ENCODE measurements at places on chromosomes 3 and 15. TPM values are rescaled to one million over a fixed set of nuclear protein-coding genes. Genes with fewer than 3 reads are reported as not detected.

DNA sequence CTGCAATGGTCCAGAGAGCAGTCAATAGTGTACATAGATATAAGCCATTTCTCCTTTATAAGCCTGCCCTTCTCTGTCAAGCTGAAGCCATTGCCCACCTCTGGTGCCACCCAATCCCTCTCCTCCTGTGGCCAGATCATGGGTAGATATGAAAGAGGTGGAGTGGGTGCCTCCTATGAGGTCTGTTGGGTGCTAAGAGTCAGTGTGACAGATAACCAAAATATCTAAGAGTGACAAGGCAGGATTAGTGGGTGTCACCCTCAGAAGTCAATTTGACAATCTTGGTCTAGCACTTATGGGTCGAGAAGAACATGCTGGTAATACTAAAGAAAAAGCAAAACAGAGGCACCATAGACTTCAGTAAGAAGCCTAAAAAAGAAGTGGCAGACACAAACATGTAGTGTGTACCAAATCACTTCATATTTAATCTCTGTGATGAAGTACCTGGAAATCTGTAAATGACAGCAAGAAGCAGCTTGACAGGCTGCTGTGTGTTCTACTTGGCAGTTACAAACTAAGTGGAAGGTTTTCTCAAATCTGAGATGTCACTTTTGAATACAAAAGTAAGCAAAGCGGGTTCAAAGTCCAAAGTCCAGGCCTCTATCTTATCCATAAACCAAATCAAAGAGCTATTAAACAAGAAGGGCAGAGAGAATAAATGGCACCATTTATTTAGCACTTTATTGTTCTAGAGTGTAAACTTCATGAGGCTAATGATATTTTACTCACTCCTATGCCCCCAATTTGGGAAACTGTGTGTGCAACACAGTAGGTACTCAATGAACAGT, 118.9 kb upstream of the EOMES start:
- no peaks in the 10 kb centered on the region for H3K27me3 ChIP-seq
- no peaks in the 10 kb centered on the region for H3K36me3 ChIP-seq
- no peaks in the 10 kb centered on the region for H3K4me1 ChIP-seq
- H3K4me3 ChIP-seq, result no peak overlapping the region

DNA sequence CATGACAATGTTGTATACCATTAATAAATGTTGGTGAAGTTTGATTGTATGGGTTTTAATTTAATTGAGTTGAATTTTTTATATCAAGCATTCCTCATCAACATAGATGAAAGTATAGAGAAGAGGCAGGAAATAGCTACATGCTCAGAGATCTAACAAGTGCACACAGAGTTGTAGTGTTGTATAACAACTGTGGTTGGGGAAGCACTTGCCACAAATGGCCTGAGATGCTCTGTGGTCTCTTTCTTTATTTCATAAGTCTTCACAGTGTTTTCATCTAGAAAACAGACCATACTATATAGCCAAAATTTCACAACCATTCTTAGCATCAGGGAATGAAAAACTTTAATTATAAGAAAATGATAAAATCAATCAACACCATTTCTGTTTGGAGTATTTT, 682.6 kb upstream of the NECTIN3 start:
- H3K4me3 ChIP-seq, result no peak overlapping the region
- no peak overlapping the region for H3K27ac ChIP-seq
- no peaks in the 10 kb centered on the region for H3K36me3 ChIP-seq
- no peak for DNase-seq
- no peaks in the 10 kb centered on the region for H3K27me3 ChIP-seq

DNA sequence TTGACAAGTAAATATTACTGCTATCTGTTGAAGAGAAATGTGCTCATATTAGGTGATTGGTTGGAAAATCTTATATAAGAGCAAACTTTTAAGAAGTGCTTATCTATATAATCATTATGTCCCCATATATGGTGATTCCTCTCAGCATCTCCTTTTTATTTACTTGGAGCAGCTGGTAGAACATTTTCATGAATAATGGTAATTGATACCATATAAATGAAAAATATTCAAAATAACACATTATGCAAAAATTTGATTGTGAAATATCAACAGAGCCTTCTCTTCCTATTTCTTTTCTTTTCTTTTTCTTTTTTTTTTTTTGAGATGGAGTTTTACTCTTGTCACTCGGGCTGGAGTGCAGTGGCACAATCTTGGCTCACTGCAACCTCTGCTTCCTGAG, 56.2 kb downstream of the ROBO2 start:
- no peaks in the 10 kb centered on the region for H3K27me3 ChIP-seq
- H3K4me3 ChIP-seq, result no peak overlapping the region
- no peak overlapping the region for H3K27ac ChIP-seq
- no peaks in the 10 kb centered on the region for H3K4me1 ChIP-seq
- no peak for DNase-seq
- H3K36me3 ChIP-seq, result no peaks in the 10 kb centered on the region

- no peak overlapping the region for H3K27ac ChIP-seq
- H3K36me3 ChIP-seq, result no peaks in the 10 kb centered on the region
- no peak overlapping the region for H3K4me3 ChIP-seq
These were observed 106.0 kb upstream of the LRIG1 start for GRCh38 chr3:66606868-66607267.

DNA sequence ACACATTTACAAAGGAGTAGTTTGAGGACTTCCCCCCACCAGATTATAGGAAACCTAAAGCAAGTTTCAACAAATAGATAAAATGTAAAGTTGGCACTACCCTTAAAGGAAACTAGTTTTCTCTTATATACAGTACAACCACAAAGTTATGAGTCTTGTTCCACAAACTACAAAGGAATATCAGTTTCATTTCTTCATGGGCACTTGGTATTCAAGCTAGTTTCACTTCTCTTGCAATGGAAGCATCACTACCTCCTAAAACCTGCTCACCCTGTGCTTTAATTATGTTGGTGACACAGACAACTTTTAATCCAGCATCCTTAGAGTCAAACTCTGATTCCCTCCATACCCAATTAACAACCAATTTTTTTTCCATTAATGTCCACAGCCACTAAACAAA, 707.0 kb downstream of the ROBO2 start:
- no peaks in the 10 kb centered on the region for H3K27me3 ChIP-seq
- H3K4me3 ChIP-seq, result no peak overlapping the region
- no peaks in the 10 kb centered on the region for H3K36me3 ChIP-seq
- DNase-seq, result no peak
- H3K4me1 ChIP-seq, result no peaks in the 10 kb centered on the region

DNA sequence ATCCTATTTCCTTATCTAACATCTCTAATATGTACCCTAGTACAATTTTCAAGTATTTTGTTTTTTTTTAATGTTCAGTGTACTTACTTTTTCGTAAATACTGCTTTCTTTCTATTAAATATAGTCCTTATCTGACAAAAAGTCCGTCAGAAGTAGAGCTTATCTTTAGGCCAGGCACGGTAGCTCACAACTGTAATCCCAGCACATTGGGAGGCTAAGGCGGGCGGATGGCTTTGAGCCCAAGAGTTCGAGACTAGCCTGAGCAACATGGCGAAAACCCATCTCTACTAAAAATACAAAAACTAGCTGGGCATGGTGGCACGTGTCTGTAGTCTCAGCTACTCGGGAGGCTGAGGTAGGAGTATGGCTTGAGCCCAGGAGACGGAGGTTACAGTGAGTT, 41.1 kb downstream of the USP3 start:
- peaks cover 13% of the 10 kb centered on the region for H3K4me1 ChIP-seq
- H3K27ac ChIP-seq, result no peak overlapping the region
- no peak for DNase-seq
- H3K27me3 ChIP-seq, result no peaks in the 10 kb centered on the region

DNA sequence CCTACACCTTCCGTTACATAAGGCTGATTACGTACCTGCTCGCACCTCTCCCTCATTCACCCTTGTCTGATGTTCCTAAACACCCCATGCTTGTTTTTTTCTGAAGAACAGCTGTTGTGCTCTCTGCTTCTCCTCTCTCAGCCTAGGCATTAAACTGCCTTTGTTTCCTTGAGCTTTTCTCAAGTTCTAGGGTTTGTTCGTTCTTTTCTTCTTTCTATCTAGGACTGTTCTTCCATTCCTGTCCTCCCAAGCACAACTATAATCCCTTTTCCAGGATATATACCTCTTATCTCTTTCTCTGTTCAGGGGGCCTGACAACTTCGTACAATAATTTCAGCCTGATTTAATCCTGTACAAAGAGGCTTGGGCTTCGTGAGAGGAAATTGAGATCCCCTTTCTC, 11.4 kb downstream of the SYN2 start:
- no peaks in the 10 kb centered on the region for H3K36me3 ChIP-seq
- H3K4me1 ChIP-seq, result no peaks in the 10 kb centered on the region
- H3K27ac ChIP-seq, result no peak overlapping the region
- no peak for DNase-seq

Gene SCN11A
- total RNA-seq, result not detected

Gene PRKCD
- 1.6 TPM for total RNA-seq

Gene FNDC3B
- total RNA-seq, result 110 TPM

Gene GABRG3
- not detected for total RNA-seq
